ENCODE measurements at places on chromosomes 13 and 19. TPM values are rescaled to one million over a fixed set of nuclear protein-coding genes. Genes with fewer than 3 reads are reported as not detected.

F2RL3 gene
- 1.4 TPM for polyA plus RNA-seq

- DNase-seq, result no peak
Measured at GRCh38 chr19:39514840-39515550, at the start of gene SELENOV. TSS of gene SELENOV (plus strand) at chr19:39515139. CDS start at chr19:39515213, 74 bp downstream.

- DNase-seq, result no peak
Measured at GRCh38 chr19:48443256-48443655, 2.5 kb upstream of the GRWD1 start.

GRCh38 chr19:46491975-46492682 lies 3.5 kb downstream of the PNMA8B start:
- no peak for DNase-seq

CBY2 gene
- polyA plus RNA-seq, result 0.35 TPM

- DNase-seq, result no peak
Measured at GRCh38 chr13:48118030-48118429, 23.1 kb upstream of the MED4 start.

PCP2 gene
- polyA plus RNA-seq, result 0.34 TPM

DNA sequence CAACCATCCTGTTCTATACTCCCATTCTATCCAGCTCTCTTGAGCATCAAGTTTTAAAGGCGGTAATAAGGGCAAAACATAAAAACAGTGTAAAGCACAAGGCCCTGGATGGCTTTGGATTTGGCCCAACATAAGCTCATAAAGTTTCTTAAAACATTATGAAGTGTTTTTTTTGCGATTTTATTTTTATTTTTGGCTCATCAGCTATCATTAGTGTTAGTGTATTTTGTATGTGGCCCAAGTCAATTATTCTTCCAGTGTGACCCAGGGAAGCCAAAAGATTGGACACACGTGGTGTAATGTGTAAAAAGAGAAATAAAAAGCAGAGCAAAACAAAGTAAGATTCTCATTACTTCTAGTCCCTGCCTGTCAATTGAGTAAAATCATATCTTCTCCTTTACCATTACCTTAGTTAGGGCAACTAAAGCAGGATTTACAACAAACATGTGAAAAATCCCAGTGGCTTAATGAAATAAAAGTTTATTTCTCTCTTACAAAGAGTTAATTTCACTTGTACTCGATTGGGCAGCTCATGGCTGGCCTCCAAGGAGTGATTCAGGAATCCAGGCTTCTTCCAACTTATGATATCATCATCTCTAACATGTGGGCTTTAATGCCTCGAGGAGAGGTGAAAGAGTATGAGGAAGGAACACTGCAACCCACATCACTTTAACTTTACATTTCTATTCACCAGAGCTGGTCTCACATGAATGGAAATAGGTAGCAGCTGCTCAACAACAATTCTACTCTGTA lies 725.2 kb upstream of the SLITRK1 start:
- DNase-seq, result no peak

- DNase-seq, result no peak
Measured at GRCh38 chr13:102128216-102128810, 273.5 kb downstream of the FGF14 start.

SH2D3A gene
- polyA plus RNA-seq, result 1.7 TPM

CGB5 gene
- not detected for polyA plus RNA-seq

- peak; percentile 84 for DNase-seq
Measured at GRCh38 chr13:24228852-24229458, 68.4 kb downstream of the SPATA13 start.

GRCh38 chr13:34217343-34218025 lies 399.5 kb downstream of the RFC3 start:
- no peak for DNase-seq

DNA sequence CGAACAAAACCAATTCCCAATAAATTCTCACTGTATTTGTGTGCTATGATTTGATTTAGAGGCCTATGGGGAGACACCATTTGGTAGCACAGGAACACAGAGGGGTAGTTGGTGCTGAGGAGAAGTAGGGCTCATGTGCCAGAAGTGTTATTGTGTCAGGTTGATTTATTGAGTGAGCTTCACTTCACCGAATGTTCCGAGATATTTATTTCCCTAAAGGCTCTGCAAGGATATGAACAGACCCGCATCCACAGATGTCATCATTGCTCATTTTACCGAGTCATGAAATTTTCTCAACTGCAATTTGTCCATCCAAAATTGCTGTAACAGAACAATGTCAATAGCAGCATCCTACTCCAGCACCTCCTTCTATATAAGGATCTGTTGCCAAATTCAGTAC lies 69.5 kb downstream of the DACH1 start:
- DNase-seq, result no peak

DNA sequence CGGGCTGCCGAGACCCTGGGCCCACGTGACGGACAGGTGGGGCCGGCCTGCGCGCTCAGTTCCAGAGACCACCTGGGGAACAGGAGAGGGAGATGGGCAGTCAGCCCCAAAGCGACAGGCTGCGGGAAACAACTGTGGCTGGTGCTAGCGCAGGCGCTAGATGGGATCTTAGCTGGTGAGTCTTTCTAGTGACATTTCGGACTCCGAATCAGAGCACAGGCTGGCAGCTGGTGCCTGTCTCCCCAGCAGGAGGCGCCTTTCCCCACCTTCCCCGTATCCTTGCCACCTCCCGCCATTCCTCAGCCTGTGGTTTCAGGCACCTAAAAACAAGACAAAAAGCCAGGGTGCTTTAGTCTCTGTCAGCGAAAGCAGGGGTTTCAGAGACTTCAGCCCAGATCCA lies 19.4 kb upstream of the RANBP3 start:
- DNase-seq, result no peak

- DNase-seq, result peak; percentile 82
Measured at GRCh38 chr19:4456843-4457653, 546 bp downstream of the UBXN6 start.

GRCh38 chr13:51380269-51380668 lies 40.8 kb downstream of the SERPINE3 start:
- DNase-seq, result no peak

- DNase-seq, result peak; percentile 27
Measured at GRCh38 chr19:49930483-49931011, 1.2 kb upstream of the NUP62 start.

DNA sequence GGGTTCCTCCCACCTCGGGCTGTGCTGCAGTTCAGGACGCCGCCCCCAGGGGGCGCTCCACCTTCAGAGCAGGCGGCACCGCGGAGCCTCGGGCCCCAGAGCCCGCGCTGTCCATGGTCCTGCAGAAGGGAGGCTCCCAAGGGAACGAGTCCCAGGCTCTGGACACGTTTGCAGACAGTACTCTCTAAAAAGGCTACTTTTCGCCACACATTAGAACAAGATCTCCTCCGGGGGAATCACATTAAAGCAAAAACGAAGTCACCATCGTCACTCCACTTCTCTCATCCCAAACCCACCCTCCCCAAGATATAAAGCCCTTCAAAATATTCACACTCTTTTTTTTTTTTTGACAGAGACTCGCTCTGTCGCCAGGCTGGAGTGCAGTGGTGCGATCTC lies 4.6 kb upstream of the SIGLEC10 start:
- peak; percentile 94 for DNase-seq

DNA sequence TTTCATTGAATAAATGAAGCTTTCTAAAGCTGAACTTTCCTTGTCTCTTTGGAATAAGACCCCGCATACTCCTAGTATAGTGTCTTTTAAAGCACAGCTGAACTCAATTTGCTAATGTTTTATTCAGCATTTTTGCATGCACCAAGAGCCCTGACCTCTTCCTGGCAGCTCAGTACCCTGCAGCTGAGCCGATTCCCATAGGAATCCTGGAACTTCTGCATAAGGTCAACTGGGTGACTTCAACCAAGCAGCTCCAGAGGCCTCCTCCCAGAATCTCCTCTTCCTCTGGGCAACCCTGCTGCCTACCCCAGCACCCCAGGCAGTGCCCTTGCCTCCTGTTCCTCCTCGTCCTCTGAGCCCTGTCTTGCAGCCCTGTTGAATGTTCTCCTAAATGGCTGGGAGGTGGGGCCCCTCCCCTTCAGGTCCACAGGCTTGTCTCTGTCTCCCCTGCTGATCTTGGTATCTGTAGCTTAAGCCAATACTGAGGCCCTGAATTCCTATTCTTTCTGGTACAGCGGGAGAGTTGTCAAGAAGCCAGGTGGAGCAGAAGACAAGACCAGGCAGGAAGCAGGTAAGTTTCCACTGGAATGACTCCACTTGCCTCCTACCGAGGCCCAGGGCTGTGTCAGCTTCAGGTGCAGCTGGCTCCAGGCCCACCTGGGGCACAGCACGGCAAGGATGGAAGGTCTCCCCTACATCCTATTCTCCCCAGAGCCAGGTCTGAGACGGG lies 23.6 kb upstream of the CCDC124 start:
- DNase-seq, result no peak

FGF14 gene
- polyA plus RNA-seq, result not detected

- no peak for DNase-seq
Measured at GRCh38 chr13:34847766-34848165, 94.3 kb upstream of the NBEA start.

- DNase-seq, result no peak
Measured at GRCh38 chr13:99228737-99229691, 28.4 kb downstream of the UBAC2 start.

ZNF578 gene
- 3.1 TPM for polyA plus RNA-seq

ZNF541 gene
- not detected for polyA plus RNA-seq

DNA sequence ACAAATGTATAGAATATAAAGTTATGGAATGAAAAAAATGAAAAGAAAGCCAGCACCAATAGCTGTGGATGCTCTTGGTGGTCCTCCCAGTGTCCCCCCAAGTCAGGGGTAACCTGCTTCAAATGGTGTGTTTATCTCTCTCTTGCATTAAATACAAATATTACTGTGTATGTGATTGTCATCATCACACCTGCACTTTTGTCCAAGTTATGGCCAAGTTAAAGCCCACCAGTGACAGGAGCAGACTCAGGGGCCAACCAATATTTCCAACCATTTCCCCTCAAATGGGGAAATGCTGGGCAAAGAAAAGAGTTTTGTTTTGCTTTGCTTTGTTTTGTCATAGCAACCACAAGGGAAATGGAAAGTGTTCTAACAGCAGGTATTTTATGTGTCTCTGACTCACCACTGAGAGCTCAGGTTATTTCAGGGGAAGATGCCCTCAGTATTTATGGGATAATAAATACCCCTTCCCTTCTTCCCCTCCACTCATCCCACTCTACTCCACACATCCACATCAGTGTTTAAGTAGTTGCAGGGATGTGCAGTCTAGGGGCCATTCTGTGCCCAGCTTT lies 133.6 kb downstream of the COL4A1 start:
- DNase-seq, result no peak

DNA sequence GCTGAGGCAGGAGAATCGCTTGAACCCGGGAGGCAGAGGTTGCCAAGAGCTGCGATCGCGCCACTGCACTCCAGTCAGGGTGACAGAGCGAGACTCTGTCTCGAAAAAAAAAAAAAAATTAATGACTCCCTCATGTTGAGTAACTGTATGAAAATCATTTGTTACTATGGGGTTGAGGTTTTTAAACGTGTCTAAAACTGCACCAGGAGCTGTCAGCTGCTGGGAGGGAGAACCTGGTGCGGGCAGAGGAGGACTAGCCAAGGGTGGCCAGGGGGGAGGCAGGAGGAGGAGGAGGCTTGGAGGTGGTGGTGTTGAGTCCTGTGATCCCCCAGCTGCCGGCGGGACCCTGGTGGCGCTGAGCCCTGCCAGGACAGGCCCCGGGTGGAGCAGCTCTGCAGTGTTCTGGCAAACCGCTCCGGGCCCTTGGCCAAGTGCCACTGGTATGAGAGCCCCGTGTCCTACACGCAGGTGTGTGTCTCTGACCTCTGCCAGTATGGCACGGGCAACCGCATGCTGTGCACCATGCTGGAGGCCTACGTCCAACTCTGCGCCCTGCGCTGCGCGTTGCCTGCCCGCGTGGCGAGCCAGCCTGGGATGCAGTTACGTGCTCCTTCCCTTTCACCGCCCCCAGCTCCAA lies 17.1 kb upstream of the FXYD3 start:
- DNase-seq, result no peak

GRCh38 chr19:18924684-18925213 lies 5.2 kb downstream of the DDX49 start:
- DNase-seq, result no peak

GRCh38 chr19:29884466-29884865 lies 57.6 kb upstream of the URI1 start:
- no peak for DNase-seq

DNA sequence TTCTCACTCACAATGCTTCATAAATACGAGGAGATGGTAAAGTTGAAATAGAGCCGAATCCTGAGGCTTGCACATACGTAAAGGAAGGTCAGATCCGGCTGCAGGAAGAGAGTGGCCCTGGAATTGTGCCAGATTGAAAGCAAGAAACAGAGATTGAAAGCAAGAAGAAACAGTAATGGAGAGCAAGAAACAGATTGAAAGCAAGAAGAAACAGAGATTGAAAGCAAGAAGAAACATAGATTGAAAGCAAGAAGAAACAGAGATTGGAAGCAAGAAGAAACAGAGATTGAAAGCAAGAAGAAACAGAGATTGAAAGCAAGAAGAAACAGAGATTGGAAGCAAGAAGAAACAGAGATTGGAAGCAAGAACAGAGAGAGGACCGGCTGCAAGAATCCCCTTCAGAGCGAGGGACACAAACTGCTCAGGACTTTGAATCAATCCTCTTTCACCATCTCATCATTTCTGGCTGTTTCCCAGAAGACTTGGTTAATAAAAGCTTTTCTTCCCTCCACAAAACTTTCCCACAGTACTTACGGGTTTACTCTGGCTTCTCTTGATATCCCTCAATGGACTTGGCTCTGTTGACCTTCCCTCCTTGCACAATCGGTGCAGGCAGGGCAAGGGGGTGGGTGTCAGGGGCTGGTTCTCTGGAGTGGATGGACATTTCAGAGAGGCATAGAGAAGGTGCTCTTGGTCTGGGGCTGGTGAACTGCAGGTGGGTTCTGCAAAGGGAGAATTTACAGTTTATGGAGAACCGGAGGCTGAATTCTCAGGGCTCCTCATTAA lies 25.5 kb downstream of the OR7A5 start:
- no peak for DNase-seq

GRCh38 chr13:85541476-85541875 lies 257.7 kb downstream of the SLITRK6 start:
- DNase-seq, result no peak

DNA sequence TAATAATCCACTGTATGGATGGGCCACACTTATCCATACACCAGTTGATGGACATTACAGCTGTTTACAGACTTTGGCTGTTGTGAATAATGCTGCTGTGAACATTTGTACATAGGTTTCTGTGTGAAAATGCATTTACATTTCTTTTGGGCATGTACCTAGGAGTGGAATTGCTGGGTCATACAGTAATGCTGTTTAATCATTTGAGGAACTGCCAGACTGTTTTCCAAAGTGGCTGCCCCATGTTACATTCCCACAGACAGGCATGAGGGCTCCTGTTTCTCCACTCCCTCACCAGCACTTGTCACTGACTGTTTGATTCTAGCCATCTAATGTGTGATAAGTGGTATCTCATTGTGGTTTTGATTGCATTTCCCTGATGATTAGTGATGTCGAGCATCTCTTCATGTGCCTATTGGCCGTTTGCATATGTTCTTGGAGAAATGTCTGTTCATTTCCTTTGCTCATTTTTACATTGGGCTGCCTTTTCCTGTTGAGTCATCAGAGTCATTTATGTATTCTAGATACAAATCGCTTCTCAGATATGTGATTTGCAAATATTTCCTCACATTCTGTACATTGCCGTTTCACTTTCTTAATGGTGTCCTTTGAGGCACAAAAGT lies 12.8 kb downstream of the TMEM255B start:
- DNase-seq, result no peak

DNA sequence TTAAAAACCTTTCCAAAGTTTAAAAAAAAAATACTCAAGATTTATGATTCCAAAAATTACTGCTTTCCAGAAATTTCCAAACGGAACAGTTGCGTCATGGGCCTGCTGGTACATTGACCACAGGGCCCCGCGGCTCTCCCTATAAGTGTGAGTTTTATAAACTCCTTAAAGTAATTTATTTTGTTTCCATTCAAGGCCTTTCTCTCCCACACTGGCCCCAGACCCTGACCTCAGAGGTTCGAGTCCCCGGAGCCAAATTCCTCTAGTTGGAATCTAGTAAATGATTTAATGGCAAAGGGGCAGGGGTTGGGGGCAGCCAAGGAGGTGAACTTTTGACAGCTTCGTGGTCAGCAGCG lies 97.5 kb downstream of the INSR start:
- DNase-seq, result no peak

Data from cardiac muscle cell (in vitro differentiated cells and primary cell).